ENCODE measurements at places on chromosomes 7 and 10. TPM values are rescaled to one million over a fixed set of nuclear protein-coding genes. Genes with fewer than 3 reads are reported as not detected.

Gene GATA3
- total RNA-seq, result 3.9 TPM

Gene MSS51
- 0.26 TPM for total RNA-seq

Gene LRRD1
- not detected for total RNA-seq

Gene CHCHD3
- 85.0 TPM for total RNA-seq

Gene CRYGN
- total RNA-seq, result not detected

Gene UFSP1
- total RNA-seq, result 6.9 TPM

Gene DYDC2
- 0.13 TPM for total RNA-seq

Gene PPP1R9A
- 3.8 TPM for total RNA-seq

Gene SEMA3C
- 71.7 TPM for total RNA-seq

Gene SLC16A9
- 0.07 TPM for total RNA-seq

Measured in A549 treated with GW870086 at 1 μM for 4 hours (cell line).